Ascending aorta (tissue), 2 donors: ENCODE measurements at places on chromosomes 7 and 10.

DNA sequence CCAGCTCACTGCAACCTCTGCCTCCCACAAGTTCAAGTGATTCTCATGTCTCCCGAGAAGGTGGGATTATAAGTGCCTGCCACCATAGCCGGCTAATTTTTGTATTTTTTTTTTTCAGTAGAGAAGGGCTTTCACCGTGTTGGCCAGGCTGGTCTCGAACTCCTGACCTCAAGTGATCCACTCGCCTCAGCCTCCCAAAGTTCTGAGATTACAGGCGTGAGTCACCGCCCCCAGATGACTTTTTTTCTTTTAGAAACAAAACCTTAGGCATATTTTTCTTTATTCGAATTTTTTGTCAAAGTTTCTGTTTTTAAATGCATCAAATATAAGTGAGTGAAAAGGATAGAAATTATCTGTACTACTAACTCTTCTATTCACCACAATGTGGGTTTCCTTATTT lies 113.1 kb downstream of the LRRC4 start:
- H3K36me3 ChIP-seq, result no peaks in the 10 kb centered on the region
- H3K27me3 ChIP-seq, result no peaks in the 10 kb centered on the region
- DNase-seq, result no peak
- H3K4me3 ChIP-seq, result no peak overlapping the region

DNA sequence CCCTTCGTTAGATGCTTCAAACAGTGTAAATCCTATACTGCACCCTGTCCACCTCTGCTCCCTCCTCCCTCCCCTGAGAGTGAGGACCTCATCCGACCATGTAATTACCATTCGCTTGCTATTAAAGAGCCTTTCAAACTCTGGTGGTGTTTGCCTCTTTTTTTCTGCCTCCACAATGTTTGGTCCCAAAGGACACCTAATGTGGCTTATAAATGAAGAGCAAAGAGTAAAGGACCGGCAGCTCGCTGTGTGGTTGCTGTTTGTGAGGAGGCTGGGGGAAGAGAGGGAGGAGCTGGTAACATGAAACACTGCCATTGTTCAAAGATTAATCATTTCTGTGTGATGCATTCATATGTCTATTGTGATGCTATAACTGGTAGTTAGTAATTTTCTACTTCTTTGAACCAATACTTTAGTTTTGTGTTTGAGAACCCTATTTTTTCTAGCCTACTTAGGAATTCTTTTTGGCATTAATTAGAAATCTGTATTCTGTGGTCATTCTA lies 27.9 kb downstream of the MTURN start:
- peaks cover under 1% of the 10 kb centered on the region for H3K36me3 ChIP-seq
- no peaks in the 10 kb centered on the region for H3K27me3 ChIP-seq
- no peaks in the 10 kb centered on the region for H3K4me1 ChIP-seq
- no peak for DNase-seq
- H3K27ac ChIP-seq, result peak overlapping the region; percentile 51
- no peak overlapping the region for H3K4me3 ChIP-seq

- no peak overlapping the region for H3K27ac ChIP-seq
- H3K27me3 ChIP-seq, result no peaks in the 10 kb centered on the region
- no peaks in the 10 kb centered on the region for H3K36me3 ChIP-seq
- no peaks in the 10 kb centered on the region for H3K4me1 ChIP-seq
- no peak overlapping the region for H3K4me3 ChIP-seq
- no peak for DNase-seq
Measured at GRCh38 chr7:77786018-77786417, 12.2 kb downstream of the TMEM60 start.

DNA sequence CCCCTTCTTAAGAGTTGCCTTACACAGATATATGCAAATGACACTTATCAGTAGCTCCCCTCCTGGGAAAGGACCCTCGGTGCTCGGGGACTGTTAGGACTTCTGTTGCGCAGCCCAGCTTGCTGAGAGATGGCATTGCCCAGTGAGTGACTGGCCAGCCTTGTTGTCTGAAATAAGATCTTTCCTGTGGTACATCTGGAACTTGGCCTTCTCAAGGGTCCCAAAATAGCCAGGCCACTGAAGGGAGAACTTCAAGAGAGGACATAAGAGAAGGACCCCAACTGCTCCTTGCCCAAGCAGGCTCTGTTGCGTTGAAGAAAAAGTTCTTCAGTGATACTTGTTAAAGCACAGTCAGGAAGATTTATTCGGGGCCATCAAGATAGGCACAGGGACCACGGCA lies 17.3 kb downstream of the BAG3 start:
- peaks cover 47% of the 10 kb centered on the region for H3K4me1 ChIP-seq
- DNase-seq, result no peak
- no peaks in the 10 kb centered on the region for H3K27me3 ChIP-seq
- no peak overlapping the region for H3K4me3 ChIP-seq
- peaks cover 38% of the 10 kb centered on the region for H3K36me3 ChIP-seq
- H3K27ac ChIP-seq, result peak overlapping the region; percentile 88

DNA sequence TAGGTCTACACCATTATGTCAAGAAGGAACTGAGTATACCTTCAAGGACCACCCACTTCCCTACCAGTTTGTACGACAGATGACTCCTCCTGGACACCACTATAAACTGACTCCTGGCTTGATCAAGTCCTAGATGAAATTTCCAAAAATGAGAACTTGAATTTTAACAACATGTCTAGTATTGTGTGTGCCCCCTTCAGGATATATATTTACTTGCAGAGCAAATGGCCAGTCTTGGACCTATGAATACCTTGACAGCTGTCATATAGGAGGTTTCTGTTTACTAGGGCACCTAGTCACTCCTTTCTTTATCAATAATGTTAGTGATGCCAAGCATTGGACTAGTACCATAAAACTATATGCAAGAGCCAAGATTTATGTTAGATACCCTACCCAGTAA lies 94.1 kb upstream of the TMEM26 start:
- H3K27ac ChIP-seq, result no peak overlapping the region
- DNase-seq, result no peak
- no peaks in the 10 kb centered on the region for H3K36me3 ChIP-seq
- no peaks in the 10 kb centered on the region for H3K27me3 ChIP-seq
- H3K4me3 ChIP-seq, result no peak overlapping the region
- H3K4me1 ChIP-seq, result no peaks in the 10 kb centered on the region

DNA sequence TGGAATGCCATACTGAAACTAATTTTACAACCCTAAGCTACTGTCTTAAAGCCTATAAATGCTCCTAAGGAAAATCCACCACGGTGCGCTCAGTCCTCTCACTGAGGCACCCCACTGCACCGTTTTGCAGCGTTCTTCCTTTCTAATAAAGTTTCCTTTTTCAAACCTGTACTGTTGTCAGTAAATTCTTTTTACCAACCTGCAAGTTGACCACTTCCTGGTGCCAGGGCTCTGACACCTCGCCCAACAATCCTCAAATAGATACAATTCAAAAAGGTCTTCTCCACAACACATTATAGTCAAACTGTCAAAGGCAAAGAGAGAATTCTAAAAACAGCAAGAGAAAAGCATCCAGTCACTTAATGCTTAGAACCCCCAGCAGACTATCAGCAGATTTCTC lies 42.8 kb downstream of the HERPUD2 start:
- H3K4me1 ChIP-seq, result no peaks in the 10 kb centered on the region
- no peaks in the 10 kb centered on the region for H3K27me3 ChIP-seq
- H3K4me3 ChIP-seq, result no peak overlapping the region
- DNase-seq, result no peak
- no peak overlapping the region for H3K27ac ChIP-seq
